Posterior vena cava (tissue), 2 donors: ENCODE measurements at places on chromosomes 3 and 15.

DNA sequence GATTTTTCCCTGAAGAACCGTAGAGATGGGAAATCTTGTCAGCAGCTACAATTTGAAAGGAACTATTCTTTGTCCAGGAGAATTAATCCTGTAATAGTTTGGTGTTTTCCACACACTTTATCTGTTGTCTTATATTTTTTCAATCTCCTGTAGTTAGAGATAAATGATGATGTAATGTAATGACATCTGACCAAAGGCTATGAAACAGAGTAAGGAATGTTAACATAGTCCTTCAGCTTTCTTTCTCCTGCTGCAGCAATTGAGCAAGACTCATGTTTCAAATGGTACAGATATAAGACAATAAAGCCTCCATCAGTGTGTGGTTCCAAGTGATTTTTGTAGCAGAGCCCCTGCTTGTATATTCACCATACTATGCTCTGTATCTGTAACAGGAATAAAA lies 1028.4 kb downstream of the SI start:
- DNase-seq: no peak

GRCh38 chr3:42489937-42490227 lies 12.6 kb upstream of the VIPR1 start:
- no peak for DNase-seq

GRCh38 chr15:60563539-60564404 lies 84.8 kb upstream of the ICE2 start:
- DNase-seq: no peak

GRCh38 chr3:50111757-50112156 lies 23.0 kb downstream of the RBM5 start:
- no peak for DNase-seq

DNA sequence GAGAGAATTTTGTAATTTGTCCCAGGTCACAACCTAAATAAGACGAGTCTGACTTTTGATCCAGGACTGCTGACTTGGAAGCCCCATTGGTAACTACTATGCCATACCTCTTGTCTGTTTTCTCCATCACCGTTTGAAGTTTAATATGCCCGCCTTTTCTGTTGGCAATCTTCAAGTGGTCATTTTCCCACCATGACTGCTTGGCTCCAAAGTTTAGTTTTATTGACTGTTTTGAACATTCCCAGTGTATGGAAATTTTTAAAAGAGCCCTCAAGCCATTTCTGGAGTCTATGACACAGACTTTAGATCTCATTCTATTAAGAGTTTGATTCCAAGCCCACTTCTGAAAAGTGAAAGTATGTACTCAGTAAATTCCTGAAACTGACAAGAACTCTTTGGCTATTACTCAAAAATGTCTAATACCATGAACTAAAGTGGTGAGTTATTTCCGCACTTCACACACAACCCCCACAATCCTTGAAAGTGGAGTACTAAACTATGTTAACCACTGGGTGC lies 136.7 kb upstream of the ADAMTS9 start:
- no peak for DNase-seq

DNA sequence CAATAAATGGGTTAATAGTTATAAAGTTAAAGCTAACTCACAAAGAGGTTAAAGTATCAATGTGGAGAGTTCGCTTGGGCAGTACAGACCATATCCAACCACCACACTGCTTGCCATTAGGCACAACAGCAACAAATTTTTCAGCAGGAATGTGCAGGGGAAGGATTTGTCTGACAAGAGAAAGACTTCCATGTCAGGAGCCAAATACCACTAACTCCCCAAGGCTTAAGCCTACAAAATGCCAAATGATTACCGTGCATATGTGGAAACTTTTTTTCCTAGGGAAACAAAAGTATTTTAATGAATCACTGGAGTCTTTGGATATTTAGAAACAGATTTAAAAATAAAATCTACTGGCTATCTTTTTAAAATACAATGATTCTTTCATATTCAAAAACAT lies 8.1 kb downstream of the VGLL3 start:
- no peak for DNase-seq

DNA sequence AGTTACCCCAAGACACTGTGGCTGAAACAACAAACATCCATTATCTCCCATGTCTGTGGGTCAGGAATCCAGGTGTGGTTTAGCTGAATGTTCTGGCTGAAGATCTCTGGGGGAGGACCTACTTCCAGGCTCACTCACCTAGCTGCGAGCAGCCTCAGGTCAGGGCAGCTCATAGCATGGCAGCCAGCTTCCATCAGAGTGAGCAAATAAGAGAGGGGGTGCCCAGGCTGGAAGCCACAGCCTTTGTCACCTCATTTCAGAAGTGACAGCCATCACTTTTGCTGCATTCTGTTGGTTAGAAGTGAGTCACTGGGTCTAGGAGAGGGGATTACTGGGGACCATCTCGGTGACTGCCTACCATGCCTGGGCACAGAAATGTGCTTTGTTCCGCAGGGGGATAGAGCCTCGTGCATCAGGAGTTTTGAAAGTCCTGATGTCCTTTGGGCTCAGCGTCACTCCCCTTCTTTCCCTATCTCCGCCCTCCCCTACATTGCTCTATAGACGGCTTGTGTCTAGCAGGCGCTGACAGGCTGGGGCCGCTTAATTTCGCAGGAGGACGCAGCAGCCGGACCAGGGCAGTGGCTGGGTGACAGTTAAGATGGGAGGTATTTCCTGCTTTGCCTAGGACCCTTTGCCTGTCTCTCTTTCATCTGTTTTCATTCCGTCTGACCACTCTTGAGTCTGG lies 25.4 kb downstream of the TGM4 start:
- DNase-seq: no peak

DNA sequence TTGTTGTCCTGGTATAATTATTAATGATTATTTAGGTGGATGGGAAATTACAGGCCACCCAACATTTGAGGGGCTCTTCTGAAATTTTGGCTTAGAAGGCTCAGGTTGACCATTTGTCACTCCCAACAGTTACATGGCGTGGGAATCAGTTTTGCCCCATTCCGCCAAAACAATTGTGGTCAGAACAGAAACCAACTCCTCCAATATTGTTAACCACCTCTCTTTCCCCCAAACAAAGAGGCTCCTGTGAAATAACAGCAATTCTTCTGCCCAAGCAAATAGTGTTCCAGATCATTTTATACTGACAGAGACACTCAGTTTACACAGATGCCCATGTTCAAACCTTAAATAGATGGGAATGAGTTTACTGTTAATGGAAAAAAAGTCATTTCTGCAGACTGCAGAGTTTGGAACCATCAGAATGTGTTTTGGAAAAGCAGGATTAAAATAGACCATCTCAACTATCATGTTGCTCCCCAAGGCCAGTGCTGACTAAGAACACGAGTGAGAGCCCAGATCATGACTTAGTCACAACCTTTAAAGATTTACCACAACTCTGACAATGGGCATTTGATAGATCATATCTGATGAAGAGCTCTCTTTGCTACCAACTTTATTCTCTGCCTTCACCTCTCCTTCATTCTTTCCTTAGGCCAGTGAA lies 102.1 kb downstream of the DUT start:
- no peak for DNase-seq

- DNase-seq: no peak
Measured at GRCh38 chr3:89787485-89787884, 680.1 kb downstream of the EPHA3 start.

- peak; percentile 84 for DNase-seq
Measured at GRCh38 chr3:195260280-195260905, 10.6 kb downstream of the XXYLT1 start.

DNA sequence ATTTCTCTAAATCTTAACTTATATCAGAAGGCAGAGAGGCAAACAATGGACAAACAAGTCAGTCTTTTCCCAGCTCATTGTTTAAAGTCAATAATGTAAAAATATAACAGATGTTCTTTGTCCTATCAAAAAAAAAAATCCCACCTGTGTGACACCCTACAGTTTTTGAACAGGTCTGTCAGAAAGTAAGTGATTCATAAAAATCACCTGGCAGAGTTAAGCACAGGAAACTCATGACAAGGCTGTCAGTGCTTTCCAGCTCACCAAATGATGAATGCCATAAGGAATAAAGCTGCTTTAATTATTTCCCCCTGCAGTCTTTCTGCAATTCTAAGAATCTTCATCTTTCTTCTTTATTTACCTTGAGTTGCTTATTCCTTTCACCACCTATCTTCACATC lies 30.3 kb downstream of the ROBO1 start:
- DNase-seq: no peak

- DNase-seq: no peak
Measured at GRCh38 chr15:87610366-87610765, 646.2 kb downstream of the NTRK3 start.

GRCh38 chr3:40323946-40324345 lies 14.4 kb downstream of the EIF1B start:
- DNase-seq: no peak

DNA sequence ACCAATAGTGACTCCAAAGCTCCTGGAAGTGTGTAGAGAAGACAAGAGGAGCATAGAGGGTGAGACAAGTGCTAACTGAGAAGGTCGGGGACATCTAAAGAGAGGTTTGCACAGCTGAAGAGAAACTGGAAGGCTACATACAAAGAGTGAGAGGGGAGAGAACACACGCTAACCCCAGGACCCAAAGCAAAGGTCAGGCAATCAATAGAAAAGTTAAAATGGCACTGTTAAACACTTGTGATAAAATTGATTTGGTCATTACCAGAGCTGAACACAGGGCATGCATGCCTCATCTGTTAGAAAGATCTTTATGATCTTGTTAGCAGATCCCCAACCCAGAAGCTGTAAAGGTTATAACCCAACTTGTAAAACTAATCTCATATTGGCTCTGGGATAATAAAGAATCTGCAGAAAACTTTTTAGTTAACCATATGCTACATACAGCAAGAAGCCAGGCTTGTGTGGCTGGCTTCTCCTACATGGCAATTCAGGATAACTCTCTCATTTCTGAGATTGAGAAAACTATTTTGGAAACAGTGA lies 212.6 kb upstream of the ICE2 start:
- DNase-seq: no peak

DNA sequence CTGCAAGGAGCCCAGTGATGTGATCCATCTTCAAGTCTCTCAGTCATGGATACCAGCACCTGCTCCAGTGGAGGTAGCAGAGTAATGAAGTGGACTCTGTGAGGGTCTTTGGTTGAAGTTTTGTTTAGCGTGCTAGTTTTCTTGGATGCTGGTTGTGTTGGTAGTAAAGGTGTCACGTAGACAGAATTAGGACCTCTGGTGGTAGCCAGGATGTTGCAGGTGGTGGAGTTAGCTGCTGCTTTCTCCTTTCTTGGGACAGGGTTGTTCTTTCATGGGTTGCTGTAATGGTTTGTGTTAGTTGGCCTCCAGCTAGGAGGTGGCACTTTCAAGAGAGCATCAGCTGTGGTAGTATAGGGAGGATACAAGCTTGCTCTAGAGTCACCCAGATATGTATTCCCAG lies 125.2 kb downstream of the ANXA2 start:
- no peak for DNase-seq
